ENCODE measurements at places on chromosomes 2 and 18.

DNA sequence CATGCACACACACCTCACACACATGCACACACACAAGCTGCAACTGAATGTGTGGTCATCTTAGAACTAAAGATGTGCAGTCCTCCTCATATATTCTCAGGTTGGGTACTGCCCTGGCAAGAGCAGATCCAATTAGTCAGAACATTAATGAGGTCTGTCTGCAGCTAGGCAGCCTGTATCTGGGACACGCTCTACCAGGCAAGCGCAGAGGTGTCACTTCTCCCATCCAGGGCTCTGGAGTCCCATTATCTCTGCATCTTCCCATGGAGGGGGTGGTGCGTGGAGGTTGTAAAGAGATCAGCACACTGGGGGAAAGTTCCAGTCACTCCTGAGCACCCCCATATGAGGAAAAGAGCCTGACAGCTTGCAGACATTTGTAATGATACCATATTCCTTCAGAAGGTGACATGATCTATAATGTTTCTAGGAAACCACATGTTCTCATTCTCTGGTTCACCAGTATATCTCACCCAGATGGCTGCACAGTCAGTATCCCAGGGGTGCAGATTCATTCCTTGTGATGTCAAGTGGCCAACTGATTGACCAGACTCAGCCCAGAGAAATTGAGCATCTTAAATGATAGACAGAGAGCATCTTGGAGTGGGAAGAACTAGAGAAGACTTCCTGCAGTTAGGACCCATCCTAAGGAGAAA is 95.4 kb downstream of the RTN4 start:
- DNase-seq: no peak

DNA sequence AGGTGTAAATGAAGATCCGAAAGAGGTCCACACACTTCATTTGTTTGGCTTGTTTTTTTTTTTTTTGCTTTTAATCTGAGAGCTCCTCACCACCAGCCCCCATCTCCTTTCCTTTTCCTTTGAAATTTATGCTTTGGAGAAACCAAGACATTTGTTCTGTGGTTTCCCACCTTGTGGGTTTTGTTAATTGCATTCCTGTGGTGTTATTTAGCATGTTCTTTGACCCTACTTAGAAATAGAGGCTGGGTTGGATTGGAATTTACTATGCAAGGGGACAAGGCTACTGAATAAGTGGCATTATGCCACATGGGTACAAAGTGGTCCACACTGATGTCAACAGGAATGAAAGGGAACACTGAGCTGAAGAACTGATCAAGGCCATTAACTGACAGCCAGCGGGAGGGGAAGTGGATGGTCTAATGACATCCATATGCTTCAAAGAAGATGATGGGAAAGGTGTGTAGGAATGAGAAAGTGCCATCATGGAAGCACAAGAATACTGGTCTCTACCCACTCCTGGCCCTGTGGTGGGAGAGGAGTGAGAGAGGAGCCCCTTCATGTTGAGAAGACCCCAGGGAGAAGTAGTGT is 8.9 kb downstream of the CCL20 start:
- DNase-seq: no peak

DNA sequence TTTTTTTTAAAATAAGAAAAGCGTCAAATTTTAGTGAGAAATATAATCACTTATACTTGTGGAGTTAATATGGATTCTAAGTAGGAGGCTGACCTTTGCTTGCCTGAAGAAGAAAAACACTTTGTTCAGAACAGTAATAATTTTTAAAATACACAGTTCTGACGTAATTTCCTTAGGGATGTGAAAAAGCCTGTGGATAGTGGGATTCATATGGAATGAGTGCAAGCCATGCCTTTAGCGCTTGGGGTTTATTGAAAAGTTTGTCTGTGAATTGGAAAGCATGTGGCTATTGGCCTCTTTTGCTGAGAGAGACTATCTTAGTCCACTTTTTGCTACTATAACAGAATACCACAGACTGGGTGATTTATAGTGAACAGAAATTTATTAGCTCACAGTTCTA is 151.3 kb downstream of the CCDC85A start:
- DNase-seq: no peak

GRCh38 chr2:218286570-218287459 is 5.5 kb downstream of the TMBIM1 start:
- DNase-seq: peak; percentile 98

GRCh38 chr2:79824086-79824786 is 311.4 kb downstream of the CTNNA2 start:
- no peak for DNase-seq

- peak; percentile 65 for DNase-seq
Measured at GRCh38 chr18:3995476-3996102, 459.5 kb downstream of the DLGAP1 start.

GRCh38 chr18:6328621-6329010 is 86.1 kb downstream of the L3MBTL4 start:
- no peak for DNase-seq

GRCh38 chr2:8986327-8986976 is 17.0 kb downstream of the MBOAT2 start:
- no peak for DNase-seq

DNA sequence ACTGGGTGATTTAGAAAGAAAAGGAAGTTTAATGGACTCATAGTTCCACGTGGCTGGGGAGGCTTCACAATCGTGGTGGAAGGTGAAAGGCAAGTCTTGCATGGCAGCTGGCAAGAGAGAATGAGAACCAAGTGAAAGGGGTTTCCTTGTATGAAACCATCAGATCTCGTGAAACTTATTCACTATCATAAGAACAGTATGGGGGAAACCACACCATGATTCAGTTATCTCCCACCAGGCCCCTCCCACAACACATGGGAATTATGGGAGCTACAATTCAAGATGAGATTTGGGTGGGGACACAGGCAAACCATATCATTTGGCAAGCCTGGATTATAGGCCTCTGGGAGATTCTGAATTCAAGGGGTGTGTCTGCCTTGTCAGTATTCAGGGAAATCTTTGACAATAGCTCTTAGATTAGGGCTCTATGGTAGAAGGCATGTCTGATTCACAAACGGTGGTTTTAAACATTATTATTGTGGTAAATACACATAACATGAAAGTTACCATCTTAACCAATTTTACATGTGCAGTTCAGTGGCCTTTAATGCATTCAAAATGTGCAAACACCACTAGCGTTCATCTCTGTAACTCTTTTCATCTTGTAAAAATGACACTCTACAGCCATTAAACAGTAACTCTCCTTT is 15.3 kb upstream of the PLB1 start:
- peak; percentile 27 for DNase-seq
